ENCODE measurements at places on chromosomes 13 and 19.
A peak's percentile ranks its signal among the peaks of the same experiment; 100 is the strongest.

- no peak for DNase-seq
Observed at GRCh38 chr13:69580255-69580654, 527.4 kb upstream of the ATXN8OS start.

DNA sequence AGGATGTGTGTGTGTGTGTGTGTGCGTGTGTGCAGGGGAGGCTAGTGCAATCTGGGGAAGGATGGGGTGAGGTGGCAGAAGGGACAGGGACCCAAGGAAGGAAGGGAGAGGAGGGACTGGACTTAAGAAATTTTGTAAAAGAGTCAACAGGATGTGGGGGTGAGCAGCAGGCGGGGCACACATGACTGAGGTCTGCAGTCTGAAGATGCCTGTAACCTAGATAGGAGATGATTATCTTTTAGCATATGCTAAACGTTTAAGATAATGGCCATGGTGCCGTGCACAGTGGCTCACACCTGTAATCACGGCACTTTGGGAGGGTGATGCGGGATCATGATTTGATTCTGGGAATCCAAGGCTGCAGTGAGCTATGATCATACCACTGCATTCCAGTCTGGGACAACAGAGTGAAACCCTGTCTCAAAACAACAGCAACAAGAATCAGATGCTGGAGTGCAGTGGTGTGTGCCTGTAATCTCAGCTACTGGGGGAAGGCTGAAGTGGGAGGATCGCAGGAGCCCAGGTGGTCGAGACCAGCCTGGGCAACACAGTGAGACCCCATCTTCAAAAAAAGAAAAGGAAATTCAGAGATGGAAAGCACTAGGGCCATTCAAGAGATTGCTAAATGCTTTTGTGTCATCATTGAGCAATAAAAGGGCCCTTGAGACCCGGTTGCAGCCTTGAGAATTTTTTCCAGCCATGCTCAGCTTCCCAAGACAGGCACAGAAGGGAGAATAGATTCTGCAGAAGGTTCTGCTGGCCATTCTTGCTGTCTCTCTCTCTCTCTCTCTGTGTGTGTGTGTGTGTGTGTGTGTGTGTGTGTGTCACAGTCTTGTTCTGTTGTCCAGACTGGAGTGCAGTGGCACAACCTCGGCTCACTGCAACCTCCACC, 3.8 kb upstream of the ZNF414 start:
- DNase-seq, result no peak

DNA sequence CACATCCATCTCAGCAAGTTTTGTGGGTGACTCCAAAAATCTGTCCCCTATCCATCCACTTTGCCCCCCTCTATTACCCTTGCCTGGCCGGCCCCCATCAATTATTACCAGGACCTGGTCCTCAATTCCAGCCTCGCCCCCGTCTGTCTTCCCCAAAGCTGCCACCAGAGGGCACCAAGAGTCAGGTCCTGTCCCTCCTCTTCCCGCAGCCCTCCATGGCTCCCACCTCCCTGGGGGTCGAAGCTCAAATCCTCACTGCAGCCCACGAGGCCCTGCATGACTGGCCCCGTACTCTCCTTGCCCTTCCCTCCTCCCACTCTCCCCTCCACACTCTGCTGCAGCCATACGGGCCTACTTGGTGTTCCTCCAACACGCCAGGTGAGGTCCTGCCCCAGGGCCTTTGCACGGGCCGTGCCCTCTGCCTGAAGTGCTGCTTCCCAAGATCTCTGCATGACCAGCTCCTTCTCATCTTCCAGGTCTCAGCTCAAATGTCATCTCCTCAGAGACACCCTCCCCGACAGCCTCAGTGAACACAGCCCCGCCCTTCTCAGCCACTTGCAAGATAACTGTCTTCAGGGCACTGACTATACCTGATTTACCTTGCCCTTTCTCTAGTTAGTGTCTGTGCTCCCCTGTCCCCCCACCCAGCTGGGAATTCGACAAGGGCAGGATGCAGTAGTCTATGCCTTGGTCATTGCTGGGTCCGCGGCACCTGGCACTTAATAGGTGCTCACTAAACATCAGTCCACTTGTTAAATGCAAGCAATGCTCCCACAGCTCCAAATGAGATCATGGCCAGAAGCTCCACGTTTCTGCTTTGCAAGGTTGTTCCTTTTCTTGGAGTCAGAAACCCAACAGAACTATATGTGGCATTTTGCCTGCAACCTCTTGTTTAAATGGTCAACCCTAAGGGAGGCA, 16.8 kb upstream of the SEMA6B start:
- DNase-seq, result peak; percentile 31

DNA sequence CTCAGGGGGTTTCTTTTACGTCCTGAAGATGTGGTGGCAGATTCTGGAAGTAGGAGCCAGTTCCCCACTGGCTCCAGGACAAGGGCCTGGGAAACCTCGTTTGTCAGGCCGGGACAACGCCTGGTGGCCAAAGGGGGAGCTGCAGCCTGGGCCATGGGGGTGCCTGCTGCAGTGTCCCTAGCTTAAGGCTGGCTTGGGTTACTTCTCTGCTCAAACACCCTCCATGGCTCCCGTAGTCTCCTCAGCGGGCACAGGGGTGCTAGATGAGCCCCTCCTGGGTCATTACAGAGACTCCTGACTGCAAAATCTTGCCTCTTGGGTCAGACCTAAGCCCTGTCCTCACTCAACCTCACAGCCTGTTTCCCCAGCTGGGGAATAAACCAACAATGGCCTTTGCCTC, 14.7 kb downstream of the CILP2 start:
- DNase-seq, result no peak

DNA sequence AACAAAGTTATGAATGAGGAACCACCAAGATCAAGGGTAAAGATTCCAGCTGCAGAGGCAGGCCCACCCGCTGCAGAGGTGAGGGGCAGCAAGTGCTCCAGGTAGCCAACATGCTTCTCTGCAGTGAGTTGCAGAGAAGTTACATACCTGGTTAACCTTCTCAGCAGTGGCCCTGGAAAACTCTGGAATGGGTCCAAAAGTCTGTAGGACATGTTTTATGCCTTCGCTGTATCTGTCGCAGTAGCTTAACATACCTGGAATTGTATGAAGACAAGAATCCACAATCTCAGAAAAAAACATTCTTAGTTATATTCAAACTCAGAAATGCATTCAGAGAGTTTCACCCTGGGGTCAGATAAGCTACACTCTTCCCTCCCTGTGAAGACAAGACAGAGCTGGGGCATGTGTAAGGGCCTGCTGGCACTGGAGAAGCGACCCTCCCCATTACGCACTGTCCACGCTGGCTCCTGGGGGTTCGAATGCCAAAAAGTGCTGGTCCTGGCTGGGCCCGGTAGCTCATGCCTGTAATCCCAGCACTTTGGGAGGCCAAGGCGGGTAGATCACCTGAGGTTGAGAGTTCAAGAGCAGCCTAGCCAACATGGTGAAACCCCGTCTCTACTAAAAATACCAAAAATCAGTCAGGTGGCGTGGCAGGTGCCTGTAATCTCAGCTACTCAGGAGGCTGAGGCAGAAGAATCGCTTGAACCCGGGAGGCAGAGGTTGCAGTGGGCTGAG, 121.0 kb downstream of the CRYL1 start:
- no peak for DNase-seq

- no peak for DNase-seq
Observed at GRCh38 chr19:5150902-5151741, 182.2 kb downstream of the KDM4B start.

DNA sequence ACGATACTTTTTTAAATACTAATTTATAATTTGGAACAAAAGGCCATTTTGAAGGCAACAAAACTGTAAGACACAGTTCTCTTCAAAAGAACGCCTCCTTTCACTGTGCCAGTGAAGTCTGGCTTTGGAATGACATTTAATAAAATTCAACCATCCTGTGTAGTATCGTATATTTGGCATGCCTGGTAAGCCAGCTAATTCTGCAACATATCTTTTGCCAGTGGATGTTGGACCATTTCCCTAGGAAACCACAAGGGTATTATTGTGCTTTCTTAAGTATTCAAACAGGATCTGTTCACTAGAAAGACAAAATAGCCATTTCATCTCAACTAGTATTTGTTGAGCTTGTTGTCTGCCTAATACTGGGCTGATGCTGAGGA, 111.6 kb downstream of the RGCC start:
- DNase-seq, result no peak

DNA sequence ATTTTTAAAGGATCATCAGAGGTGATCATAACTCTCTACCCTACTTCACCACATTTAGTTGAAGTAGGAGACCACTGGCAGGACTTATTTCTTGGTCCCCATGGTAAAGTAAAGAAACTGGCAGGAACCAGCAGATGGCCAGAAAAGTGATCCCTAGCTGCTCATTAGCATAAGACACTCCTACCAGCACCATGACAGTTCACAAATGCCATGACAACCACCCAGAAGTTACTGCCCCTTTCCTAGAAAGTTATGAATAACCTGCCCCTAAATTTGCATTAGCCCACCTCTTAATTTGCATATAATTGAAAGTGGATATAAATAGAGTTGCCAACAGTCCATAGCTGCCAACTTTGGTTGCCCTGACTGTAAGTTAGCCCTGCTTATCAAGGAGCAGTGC, 18.4 kb upstream of the RUBCNL start:
- no peak for DNase-seq

- no peak for DNase-seq
Observed at GRCh38 chr13:47310401-47310800, 413.5 kb upstream of the HTR2A start.

- no peak for DNase-seq
Observed at GRCh38 chr19:34779652-34780051, 6.6 kb upstream of the ZNF599 start.

GRCh38 chr19:19444681-19445155, 39.2 kb downstream of the GATAD2A start:
- peak; percentile 37 for DNase-seq

DNA sequence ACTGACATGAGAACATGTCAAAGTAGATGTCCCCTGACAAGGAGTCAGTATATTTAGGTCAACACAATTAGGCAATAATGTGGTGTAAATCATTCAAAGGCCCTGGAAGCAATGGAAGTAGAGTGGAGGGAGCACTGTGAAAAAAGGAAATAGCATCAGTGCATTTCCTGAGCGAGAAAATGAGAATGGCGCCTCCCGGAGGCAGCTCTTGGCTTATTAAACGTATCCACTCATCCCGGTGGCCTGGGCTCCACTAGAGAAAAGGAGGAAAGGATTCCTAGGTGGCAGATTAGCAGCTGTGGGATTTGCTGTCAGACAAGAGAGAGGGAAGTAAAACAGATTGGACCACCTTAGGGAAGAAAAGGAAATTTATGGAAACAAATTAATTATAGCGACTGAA, 173.7 kb upstream of the TMTC4 start:
- DNase-seq, result no peak

GRCh38 chr13:97121894-97122293, 100.2 kb upstream of the MBNL2 start:
- no peak for DNase-seq

DNA sequence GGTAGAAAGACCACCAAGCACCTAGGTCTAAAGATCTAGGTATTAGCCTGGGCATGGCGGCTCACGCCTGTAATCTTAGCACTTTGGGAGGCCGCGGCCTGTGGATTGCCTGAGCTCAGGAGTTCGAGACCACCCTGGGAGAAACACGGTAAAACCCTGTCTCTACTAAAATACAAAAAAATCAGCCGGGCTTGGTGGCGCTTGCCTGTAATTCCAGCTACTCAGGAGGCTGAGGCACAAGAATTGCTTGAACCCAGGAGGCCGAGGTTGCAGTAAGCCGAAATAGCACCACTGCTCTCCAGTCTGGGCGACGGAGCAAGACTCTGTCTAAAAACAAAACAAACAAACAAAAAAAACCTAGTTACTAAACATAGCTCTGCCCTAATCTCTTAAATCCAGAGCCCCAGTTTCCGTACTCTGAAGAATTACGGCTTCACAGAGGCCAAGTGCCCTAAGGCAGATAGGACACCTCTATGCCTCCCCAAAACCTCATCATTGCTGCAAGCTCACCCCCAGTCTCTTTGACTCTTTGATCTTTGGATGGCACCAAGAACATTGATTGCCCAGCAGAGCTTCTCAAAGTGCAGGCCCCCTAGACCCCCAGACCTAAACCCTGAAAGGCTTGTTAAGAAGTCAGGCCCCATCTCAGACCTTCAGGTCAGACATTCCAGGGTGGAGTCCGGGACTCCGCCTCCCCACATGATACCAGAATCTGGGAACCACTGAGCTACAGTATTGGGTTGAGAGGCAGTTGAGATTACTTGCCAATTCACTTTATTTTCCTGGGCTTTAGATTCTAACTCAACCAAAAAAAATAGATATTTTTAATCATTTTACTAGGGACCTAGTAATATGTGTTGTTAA, 2.8 kb downstream of the COL4A2 start:
- DNase-seq, result no peak

- peak; percentile 60 for DNase-seq
Observed at GRCh38 chr19:10998045-10998533, 37.3 kb downstream of the SMARCA4 start.

DNA sequence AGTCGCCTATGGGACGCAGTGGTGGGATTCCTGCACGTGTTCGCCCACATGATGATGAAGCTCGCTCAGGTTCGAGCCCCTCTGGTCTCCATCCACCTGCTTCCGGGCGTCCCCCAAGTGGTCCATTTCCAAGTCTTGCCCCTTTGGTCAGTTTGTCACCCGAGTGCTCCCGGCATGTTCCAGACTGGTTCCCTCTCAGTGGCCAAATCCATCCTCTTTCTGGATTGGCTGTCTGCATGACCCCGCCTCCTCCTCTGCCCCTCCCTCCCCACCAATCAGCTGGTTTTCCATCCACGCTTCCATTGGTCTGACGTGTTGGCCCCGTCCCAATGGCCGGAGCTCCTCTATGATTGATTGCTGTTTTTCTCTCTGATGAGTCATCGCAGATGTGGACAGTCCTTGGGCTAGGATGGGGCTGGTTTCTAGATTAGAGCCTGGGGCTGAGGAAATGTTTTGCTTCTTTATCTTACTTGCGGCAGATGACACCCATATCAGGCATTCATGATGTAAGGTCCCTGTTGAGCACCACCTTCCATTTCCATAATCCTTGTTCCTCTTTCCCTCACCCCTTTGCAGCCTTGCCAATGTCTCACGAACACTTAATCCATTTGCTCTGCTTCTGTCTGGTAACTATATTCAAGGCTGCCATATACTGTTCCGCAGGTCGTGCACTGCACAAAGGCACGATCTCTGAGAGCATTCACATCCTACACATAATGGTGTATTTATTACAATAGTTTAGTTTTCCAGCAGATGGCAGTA, 73.8 kb downstream of the MAP4K1 start:
- peak; percentile 66 for DNase-seq

DNA sequence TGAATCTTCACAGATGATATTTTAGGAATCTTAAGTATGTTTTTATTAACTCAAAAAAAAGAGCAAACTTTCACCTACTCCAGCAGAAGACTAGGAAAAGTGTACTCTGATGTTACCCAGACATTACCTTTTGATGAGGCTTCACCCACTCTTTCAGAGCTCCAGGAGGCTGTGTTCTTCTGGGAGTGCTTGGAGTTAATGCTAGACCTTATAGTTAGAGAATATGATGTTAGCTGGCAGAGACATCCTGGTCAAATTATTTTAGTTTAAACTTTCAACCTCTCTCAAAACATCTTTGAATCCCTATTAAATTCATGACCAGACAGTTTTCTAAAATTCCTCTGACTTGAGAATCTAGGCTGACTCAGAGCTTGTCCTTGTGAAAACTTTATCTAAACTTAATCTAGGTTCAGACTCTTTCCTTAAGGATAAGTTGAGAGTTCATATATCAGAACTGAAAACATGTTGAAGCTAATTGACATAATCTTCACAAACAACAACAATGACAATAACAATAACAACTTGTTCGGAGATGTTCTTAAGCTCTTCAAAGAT, 82.8 kb downstream of the ITGBL1 start:
- DNase-seq, result no peak
